ENCODE measurements at places on chromosomes 13 and 19.

- DNase-seq = no peak
Observed at GRCh38 chr19:16144216-16144581, 714 bp downstream of the HSH2D start.

DNA sequence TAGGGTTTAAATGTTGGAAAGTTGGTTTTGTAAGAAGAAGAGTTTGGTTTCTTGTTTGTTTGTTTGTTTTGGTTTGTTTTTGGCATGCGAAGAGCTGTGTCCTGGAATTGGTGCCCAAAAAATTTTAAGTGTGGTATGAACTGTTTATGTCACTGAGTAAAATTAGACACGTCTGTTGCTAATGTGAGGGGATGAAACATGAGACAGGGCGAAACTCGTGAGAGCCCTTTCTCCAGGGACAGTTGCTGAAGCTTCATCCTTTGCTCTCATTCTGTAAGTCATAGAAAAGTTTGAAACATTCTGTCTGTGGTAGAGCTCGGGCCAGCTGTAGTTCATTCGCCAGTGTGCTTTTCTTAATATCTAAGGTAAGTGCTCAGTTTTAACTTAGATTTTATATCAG, at the start of gene SGCG:
TSS of gene SGCG (plus strand) at position 269 of the 400 bp plus-strand sequence. CDS start 22,716 bp downstream, outside the sequence.
- DNase-seq = no peak

GRCh38 chr13:60312851-60313505, 84.0 kb upstream of the TDRD3 start:
- no peak for DNase-seq

DNA sequence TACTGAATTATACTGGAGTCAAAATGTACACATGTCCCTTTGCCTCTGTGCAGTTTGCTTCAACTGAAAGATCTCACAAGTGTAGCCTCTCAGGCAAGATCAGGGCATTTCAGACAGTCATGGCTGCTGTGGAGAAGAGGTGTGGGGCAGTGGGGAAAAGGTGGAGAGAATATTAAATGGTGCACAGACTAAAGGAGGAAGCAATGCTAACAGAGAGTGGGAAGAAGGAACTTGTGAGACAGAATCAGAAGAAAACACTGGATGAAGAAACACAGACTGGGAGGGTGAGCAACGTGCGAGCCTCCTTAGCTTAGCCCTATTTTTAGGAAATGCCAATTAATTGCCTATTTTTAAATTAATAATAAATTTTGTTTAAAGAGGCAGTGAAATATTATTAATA, 49.6 kb upstream of the RAP2A start:
- no peak for DNase-seq

DNA sequence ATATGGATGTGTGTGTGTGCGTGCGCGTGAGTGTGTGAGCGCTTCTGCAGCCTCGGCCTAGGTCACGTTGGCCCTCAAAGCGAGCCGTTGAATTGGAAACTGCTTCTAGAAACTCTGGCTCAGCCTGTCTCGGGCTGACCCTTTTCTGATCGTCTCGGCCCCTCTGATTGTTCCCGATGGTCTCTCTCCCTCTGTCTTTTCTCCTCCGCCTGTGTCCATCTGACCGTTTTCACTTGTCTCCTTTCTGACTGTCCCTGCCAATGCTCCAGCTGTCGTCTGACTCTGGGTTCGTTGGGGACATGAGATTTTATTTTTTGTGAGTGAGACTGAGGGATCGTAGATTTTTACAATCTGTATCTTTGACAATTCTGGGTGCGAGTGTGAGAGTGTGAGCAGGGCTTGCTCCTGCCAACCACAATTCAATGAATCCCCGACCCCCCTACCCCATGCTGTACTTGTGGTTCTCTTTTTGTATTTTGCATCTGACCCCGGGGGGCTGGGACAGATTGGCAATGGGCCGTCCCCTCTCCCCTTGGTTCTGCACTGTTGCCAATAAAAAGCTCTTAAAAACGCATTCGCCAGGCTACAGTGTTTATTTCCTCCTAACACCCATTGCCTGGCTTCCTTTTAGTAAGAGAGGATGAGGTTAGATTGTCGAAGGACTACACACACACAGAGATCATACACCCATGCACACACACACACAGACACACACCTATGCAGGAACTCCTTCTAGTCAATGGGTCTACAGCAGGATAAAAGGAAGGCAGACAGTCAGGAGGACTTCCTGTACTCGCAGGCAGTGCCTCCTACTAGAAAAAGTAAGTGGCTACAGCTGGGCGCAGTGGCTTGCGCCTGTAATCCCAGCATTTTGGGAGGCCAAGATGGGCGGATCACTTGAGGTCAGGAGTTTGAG, 7.1 kb downstream of the FOSB start:
- no peak for DNase-seq

Data from stimulated activated CD4-positive, alpha-beta T cell treated with anti-CD3 and anti-CD28 coated beads, Interleukin-4, amount 100 ng/mL, for 48 hours (primary cell).